ENCODE measurements at places on chromosomes 4 and X.

DNA sequence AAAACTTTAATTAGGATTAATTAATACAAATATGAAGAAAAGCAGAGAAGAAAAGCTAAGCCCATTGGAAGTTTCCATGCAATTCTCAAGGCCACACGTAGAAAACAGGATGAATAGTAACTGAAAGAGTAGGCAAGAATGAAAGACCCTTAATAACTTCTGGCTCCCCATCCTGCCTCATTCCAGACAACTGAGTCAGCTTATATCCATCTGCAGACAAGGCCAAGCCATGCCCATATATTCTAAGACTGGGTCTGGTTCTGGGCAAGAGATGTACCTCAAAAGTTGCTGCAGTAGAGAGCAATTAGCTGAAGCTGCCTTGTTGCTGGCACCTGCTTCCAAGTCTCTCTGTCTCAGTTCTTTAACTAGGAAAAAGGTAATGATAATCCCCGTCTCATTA, 244.1 kb downstream of the GPC3 start:
- DNase-seq: no peak

DNA sequence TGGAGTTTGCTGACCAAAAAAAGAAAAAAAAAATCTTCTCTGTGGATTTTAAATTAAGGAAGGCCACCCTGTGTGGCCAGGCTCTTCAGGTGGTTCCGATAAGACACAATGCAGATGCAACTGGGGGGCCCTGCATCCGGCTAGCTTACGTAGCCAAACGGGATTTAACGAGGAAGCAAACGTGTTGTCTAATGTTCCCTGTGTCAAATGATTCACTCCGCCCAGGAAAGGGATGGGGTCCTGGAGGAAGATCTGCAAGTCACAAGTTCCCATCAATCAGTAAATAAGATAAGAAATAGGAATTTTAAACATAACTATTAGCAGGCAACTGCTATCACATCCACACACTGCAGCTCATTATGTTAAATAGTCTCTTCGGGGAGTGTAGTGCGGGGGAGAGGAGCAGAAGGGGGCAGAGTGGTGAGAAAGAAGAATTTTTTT, 216.4 kb upstream of the GYPA start:
- no peak for DNase-seq

GRCh38 chr4:56512166-56512565, 6.6 kb downstream of the ARL9 start:
- DNase-seq: no peak

DNA sequence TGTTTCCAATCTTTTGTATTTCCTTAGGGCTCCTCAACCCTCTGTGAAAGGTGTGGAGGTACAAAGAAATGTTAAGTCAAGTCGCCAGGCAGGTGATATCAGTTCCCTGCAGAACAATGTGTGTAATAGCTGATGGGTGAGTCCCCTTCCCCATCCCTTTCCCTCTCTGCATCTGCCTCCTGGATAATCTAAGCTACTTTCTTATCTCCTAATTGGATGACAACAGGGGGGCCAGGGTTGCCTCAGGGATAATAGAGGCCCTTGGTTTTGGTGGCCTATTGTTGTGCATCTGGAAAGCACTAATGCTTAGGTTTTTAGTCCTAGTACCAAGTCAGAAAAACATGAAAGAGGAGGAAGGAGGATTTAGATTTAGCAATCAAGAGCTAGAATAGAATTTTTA, 29.1 kb downstream of the MAGED1 start:
- DNase-seq: no peak

DNA sequence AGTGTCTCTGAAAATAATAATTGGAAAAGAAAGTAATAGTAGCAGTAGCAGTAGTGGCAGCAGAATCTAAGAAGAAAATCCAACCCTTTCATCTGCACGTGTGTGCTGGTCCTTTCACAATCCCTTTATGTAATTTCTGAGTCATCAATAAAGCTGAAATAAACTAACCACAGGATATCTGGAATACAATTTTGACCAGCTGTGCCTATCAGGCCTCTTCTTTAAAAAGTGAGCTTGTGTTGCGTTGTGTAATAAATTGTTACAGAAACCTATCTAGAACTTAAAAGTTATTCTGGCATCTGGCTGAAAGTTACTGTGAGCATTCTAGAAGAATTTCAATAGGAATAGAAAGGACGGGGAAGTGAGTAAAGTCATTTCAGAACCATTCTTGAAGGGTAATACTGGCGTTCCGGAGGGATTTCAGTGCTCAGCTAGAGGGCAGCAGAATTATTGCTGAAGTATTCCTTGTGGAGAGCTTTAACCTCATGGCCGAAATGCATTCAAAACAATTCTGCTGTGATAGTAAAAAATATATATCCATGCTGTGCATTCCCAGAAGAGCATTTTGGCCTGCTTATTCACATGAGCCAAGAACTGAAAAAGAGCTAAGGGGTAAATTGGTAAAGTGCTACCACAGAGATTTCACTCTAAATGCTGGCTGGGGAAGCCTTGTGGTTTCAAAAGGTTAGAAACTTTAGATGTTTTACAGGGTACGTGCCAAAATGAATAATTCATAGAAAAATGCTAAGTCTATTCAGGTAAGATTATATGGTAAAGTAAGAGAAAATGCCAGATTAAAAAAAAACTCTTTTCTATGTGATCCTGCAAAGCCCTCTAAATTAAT, 260.6 kb downstream of the NKX6-1 start:
- DNase-seq: no peak

Data from hematopoietic multipotent progenitor cell treated with erythropoietin and hydrocortisone succinate and interleukin-3 and kit ligand, for 15 days (in vitro differentiated cells).